ENCODE measurements at places on chromosomes 11 and 22. TPM values are rescaled to one million over a fixed set of nuclear protein-coding genes. Genes with fewer than 3 reads are reported as not detected.

The KCNQ1 gene
- total RNA-seq = 55.8 TPM

- H3K4me3 ChIP-seq = no peak overlapping the region
- no peak for DNase-seq
- H3K27me3 ChIP-seq = no peaks in the 10 kb centered on the region
These were observed 3.2 kb downstream of the KCTD17 start for GRCh38 chr22:37054600-37055365.

- no peak overlapping the region for H3K27ac ChIP-seq
- H3K4me3 ChIP-seq = no peak overlapping the region
- no peaks in the 10 kb centered on the region for H3K36me3 ChIP-seq
- no peak for DNase-seq
- H3K27me3 ChIP-seq = no peaks in the 10 kb centered on the region
These were observed 38.5 kb downstream of the FLRT1 start for GRCh38 chr11:64074239-64074638.

GRCh38 chr11:65709661-65710060 lies 2.4 kb upstream of the KAT5 start:
- peaks cover 12% of the 10 kb centered on the region for H3K36me3 ChIP-seq
- no peak for DNase-seq
- no peak overlapping the region for H3K27ac ChIP-seq
- no peaks in the 10 kb centered on the region for H3K27me3 ChIP-seq
- no peak overlapping the region for H3K4me3 ChIP-seq
- H3K4me1 ChIP-seq = peaks cover 7% of the 10 kb centered on the region

Data from colonic mucosa (tissue), 4 donors.